Pancreas (tissue), 10 donors: ENCODE measurements at places on chromosomes 12 and 14. TPM values are rescaled to one million over a fixed set of nuclear protein-coding genes. Genes with fewer than 3 reads are reported as not detected.

TAS2R20 gene
- 0.70 TPM for total RNA-seq

PLXNC1 gene
- 6.8 TPM for total RNA-seq

FGF23 gene
- not detected for total RNA-seq

NRXN3 gene
- total RNA-seq: 1.5 TPM

TRAF3 gene
- total RNA-seq: 5.8 TPM

DDX23 gene
- 30.1 TPM for total RNA-seq

MORN3 gene
- 0.70 TPM for total RNA-seq

USP44 gene
- 2.4 TPM for total RNA-seq

- DNase-seq: no peak
Observed at GRCh38 chr14:61588419-61588901, 106.9 kb upstream of the HIF1A start.

DNA sequence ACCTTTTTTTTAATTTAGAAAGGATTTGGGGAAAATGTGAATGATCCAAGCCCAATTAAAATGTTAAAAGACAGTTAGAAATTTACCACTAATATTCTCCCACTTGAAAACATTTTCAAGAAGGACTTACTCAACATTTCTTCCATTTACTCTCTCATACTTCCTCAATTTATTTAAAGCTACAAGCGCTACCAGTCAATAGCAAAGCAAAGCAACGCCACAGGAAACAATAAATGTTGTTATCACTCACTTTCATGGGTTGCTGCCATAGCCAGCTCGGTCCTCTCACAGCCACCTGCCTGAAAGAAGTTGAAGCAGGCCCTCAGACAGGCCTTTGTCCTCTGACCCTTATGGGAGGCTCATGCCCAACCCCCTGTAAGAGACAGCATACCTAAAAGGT lies 6.0 kb upstream of the SOS2 start:
- DNase-seq: no peak

- no peak for DNase-seq
Observed at GRCh38 chr14:67882986-67883555, 63.5 kb downstream of the RAD51B start.

- no peak for DNase-seq
Observed at GRCh38 chr14:73976125-73976524, 26.0 kb downstream of the COQ6 start.

GRCh38 chr14:89544636-89545301 lies 127.7 kb upstream of the FOXN3 start:
- no peak for DNase-seq

DNA sequence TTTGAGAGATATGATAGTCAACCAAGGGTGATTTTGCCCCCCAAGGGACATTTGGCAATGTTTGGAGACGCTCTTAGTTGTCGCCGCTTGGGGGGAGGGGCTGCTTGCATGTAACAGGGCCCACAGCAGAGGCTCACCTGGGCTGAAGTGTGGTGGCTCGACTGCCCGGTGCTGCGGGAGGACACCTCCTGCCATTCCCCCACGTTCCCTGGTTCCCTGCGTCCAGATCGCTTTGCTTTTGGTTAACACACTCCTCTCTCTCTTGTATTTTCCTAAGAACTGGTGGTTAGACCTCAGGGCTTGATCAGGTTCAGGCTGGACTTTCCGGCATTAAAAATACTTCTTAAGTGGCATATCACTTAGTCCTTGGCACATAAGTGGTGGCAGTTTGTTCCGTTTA lies 18.9 kb downstream of the PPP2R5C start:
- DNase-seq: no peak

GRCh38 chr12:47551426-47551851 lies 154.4 kb downstream of the RPAP3 start:
- DNase-seq: no peak

DNA sequence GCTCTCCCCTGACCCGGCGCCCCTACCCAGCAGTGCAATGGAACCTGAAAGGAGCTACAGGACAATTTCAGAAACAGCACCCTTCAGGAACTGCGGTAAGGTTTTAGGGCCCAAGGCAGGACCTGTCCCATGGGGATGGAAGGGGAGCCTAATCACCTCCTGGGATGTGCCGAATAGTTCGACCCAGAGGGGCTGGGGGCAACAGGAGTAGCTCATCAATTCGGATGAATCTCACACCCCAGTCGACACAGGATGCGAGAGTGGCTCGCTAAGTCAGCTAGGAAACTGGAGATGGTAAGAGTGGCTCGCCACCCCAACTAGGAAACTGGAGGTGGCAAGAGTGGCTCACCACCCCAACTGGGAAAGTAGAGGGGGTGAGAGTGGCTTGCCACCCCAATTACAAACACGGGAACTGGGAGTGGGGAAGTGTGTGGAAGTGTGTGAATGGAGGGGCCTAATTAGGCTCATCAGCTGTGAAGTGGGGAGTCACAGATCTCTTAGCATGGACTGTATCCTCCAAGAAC lies 57.1 kb downstream of the DHRS2 start:
- no peak for DNase-seq

DNA sequence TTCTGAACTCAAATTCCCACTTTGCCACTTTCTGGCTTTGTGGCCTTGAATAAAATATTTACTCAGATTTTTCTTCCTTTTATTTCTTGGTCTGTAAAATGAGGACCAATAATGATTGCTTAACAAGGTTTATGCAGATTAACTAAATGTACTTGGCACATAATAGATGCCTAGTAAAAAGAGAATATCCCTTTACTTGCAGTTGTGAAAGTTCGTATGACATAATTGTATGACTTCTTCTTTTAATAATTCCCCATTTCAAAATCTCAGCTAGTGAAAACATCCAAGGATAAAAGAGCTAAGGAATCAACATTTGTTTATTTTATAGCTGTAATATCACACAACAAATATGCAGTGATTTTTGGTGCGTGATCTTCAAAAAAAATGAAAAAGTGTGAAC lies 215.6 kb upstream of the ATP2B1 start:
- no peak for DNase-seq

DNA sequence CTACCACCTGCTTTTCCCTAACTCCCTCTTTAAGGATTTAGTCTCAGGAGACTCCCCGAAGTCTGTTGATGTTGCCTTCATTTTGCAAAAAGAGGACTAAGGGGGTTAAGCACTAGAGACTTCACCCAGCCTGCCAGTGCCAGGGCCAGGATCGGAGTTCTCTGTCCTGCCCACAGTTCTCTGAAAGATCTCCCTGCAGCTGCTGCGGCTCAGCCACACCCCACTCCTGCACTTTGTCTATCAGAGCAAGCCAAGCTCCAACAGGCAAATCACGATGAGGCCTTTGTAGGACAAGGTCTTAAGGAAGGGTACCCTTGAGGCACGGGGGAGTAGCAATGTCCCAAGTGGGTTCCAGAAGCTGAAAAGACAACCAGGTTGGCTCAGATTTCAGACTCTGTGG lies 148.8 kb upstream of the EGLN3 start:
- no peak for DNase-seq
